Activated CD4-positive, alpha-beta T cell treated with anti-CD3 and anti-CD28 coated beads, Interleukin-2, amount 50 U/mL, for 1 hour (primary cell): ENCODE measurements at places on chromosomes 11 and 22.
A peak's percentile ranks its signal among the peaks of the same experiment; 100 is the strongest.

GRCh38 chr11:45045683-45046471 is 95.2 kb upstream of the TP53I11 start:
- no peak for DNase-seq

GRCh38 chr11:66877588-66878385 is 20.9 kb downstream of the LRFN4 start:
- DNase-seq: no peak

DNA sequence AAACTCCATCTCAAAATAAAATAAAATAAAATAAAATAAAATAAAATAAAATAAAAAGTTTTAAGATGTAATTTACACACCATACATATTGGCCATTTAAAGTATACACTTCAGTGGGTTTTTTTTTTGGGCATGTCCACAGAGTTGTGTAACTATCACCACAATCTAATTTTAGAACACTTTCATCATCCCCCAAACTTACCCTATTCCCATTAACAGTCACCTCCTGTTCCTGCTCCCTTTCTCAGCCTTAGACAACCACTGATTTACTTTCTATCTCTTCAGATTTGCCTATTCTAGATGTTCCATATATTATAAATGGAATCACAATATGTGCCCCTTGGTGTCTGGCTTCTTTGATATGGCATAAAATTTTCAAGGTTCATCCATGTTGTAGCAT is 4.6 kb upstream of the ACER3 start:
- DNase-seq: no peak

DNA sequence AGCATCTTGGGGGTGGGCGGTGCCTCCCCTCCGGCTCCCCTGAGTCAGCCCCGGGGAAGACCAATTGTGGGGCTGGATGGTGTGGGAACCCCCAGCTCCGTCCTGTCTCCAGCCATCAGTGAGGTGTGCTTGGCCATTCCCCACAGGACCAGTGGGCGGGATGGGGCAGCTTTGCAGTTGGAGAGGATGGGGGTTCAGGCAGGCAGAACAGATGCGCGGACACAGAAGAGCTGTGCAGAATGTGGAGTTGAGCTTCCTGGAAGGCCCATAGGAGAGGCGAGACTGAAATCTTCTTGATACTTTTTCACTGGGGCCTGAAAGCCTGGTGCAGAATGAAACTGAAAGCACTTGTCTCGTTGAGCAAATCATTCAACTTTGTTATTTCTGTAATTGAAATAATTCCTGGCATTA is 23.8 kb downstream of the PARVB start:
- no peak for DNase-seq

- DNase-seq: no peak
Measured at GRCh38 chr22:43890901-43891331, 897 bp downstream of the PNPLA5 start.

GRCh38 chr22:32830957-32831356 is 29.5 kb downstream of the TIMP3 start:
- DNase-seq: no peak

GRCh38 chr11:10197091-10197490 is 96.9 kb downstream of the SBF2 start:
- DNase-seq: no peak

DNA sequence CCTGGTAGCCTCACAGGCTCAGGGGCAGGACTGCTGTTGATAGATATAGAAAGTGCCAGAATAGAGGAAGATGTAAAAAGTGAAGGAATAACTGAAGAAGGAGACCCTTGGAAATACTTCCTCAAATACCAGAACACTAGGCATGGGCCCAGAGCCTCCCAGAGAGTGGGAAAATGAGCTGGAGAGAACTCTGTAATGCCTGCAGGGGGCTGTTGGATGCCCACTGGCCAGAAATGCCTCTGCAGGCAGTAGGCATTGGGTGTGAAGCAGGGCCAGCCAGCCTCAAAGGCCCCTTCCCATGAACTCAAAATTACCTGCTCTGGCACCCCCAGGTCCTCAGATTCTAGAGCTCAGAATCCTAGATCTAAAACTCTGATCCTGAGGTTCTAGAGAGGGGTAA is 15.1 kb downstream of the P2RY2 start:
- DNase-seq: no peak

- DNase-seq: no peak
Measured at GRCh38 chr11:72292106-72292785, 48.3 kb upstream of the PHOX2A start.

DNA sequence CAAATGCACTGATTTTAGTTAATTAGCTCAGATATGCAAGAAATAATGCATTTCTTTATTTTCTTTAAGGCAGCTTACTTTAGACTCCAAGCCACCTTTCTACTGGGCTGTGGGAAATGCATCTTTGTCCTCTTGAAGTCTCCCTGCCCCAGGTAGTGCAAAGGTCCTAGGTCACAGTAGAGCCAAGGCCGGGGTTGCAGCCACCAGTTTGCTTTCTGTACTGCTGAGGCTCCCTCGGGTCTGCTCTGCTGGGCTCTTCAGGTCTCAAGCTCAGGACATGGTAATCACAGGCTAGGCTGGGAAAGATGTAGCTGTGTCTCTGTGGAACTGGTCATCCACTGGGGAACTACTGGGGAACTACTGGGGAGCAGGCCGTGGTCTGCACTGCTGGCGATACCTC is 25.4 kb upstream of the THY1 start:
- DNase-seq: no peak

GRCh38 chr11:37642296-37642695 is 1044.3 kb upstream of the RAG2 start:
- DNase-seq: no peak

GRCh38 chr22:36921309-36922104 is 8.1 kb downstream of the CSF2RB start:
- DNase-seq: no peak

GRCh38 chr11:126603486-126603885 is 248.0 kb downstream of the ST3GAL4 start:
- DNase-seq: no peak

- DNase-seq: no peak
Measured at GRCh38 chr22:17764036-17764435, 10.2 kb downstream of the BID start.

- no peak for DNase-seq
Measured at GRCh38 chr11:119580081-119580480, 148.9 kb downstream of the NECTIN1 start.

- DNase-seq: no peak
Measured at GRCh38 chr11:198236-198806, 5.4 kb downstream of the SCGB1C1 start.

- DNase-seq: no peak
Measured at GRCh38 chr22:43424666-43425630, 13.1 kb downstream of the MPPED1 start.

DNA sequence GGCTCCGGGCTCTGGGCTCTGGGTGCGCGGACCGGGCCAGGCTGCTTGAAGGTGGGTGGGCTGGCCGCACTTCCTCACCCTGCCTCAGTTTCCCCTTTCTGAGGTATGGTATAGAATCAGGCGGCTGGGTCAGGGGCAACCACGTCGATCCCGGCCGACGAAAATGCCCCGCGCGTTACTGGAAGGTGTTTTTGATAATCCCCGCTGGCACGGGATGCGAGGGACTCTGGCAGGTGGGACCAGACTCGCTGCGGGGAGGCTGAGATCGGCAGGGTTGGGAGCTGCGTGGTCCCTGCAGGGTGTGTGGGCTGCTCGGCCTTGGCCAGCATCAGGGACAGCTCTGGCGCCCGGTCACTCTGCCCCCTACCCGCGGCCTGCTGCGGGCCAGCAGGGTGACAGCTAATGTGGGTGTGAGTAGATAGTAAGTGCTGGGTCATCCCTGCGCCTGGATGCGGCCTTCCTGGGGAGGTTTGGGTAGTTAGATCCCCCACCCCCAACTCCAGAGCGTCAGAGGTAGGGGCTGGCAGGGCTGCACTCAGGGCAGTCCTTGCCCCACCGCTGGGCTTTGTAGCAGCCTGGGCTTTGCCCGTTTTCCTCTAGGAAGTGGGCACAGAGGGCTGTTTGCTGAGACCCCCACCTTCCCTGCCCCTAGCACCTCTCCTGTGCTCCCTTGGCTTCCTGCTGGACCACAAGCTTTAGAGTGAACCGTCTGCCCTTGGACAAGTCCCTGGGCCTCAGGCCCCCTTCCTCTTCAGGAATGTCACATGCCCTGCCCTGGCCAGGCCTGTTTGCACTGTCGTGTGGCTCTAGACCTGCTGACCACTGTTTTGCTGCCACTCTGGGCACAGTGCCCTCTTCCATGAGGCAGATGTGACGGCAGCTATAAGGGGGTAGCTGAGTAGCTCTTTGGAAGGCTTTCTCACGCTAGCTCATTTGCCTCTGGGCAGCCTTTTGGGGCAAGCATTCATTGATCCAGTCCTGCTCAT is 579 bp downstream of the TANGO2 start:
- DNase-seq: no peak

DNA sequence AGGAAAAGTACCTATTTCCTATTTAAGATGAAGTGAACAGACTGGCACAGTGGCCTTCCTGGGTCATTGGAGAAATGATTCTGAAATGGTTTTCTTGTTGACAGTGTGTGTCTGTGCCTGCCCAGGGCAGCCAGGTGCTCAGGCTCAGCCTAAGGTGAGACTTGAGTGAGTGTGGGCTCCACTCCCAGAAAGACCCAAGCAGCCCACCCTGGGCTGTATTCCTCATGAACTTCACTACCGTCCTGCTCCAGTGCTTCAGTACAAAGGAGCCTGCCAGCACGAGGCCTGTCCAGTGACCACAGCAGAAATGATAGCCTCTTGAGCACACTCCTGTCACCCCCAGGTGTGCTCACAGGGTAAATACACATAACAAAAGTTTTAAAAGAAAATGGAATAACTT is 49.5 kb downstream of the GAB4 start:
- DNase-seq: no peak

- DNase-seq: no peak
Measured at GRCh38 chr11:111063726-111064517, 181.6 kb upstream of the POU2AF2 start.

GRCh38 chr11:66694732-66695207 is 17.1 kb upstream of the RBM4B start:
- peak; percentile 84 for DNase-seq

DNA sequence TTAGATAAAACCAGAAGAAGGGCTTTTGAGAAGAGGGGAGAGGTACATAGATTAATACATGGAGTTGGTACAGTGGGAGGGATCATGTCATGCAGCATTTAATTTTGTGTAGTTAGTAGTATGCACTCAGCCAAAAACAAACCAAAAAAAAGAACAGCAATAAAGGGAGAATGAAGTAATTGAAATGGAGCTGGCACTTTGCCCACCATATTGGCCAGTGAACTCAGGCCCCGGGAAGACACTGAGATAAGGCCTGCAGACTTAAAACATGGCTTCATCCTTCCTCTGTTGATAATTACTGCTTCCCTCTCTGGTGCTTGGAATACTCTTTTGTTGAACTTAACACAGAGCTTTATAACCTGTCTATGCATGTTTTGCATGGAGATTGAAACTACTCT is 3.1 kb downstream of the PANX1 start:
- DNase-seq: no peak
